ENCODE measurements at places on chromosomes 1 and 21.

DNA sequence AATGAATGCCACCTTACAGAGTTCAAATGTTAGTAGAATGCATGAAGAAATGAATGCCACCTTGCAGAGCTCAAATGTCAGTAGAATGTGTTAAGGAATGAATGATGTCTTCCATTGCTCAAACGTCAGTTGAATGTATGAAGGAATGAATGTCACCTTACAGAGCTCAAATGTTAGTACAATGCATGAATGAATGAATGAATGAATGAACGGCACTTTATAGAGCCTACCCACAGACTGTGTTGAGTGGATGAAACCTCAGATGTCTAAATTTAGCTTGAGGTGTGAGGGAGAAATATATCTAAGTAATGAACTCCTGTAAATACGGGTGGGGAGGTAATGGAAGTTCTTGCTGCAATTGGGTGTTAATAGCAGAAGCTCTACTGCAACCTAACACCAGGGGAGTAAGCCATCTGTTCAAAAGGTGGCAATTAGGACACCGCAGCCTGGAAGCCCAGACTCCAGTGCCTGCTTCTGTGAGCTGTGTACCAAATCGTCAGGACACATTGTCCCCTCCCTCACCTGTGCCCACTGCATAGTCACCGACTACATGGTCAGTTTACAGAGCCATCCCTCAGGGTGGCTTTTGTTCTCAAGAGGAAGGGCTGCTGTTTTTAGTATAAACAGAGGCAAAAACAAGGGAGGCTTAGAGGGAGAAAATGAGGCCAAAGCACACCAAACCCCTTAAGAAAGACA, 26.7 kb downstream of the SUSD4 start:
- DNase-seq, result no peak

DNA sequence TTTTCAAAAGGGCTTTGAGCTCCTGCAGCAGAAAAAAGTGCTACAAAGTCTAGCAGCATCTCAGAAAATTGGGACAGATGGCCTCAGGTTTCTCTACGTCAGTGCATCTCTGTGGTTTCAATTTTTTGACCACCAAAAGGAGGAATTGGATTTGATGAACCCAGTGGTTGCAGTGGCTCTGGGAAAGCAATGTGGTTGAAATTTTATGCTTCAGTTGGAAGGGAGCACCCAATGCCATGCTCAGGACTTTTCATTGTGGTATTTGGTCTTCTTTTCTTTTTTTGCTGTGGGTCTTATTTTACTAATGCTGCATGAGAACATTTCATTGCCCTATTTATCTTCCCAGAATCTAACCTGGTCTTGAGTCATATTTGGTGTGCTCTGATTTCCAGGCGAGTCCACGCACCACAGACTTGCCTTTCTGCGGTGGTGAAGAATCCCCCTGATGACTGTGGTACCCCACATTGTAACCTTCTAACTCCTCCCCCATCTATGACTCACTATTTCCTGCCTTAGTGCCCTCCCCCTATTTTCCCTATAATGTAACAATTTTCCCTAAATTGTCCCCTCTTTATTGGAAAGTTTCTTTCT, 56.7 kb downstream of the S1PR1 start:
- DNase-seq, result peak; percentile 61

DNA sequence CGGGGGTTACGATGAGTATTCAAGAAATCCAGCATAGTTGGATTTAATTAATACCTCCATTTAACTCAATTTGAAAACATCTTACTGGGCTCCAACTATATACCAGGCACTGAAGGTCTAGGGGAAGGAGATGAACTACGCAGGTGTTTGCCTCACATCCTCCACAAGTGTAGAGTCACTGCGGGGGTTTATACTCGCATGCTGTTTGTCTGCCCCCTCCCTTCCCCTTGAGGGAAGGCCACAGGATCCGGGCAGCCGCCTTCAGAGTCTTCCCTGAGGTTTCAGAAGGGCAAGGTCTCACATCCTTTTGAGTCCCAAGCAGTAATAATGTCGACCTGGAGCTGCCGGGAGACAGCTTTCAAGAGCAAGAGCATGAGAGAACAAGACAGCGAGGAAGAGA, 142.4 kb upstream of the GALNT2 start:
- no peak for DNase-seq

DNA sequence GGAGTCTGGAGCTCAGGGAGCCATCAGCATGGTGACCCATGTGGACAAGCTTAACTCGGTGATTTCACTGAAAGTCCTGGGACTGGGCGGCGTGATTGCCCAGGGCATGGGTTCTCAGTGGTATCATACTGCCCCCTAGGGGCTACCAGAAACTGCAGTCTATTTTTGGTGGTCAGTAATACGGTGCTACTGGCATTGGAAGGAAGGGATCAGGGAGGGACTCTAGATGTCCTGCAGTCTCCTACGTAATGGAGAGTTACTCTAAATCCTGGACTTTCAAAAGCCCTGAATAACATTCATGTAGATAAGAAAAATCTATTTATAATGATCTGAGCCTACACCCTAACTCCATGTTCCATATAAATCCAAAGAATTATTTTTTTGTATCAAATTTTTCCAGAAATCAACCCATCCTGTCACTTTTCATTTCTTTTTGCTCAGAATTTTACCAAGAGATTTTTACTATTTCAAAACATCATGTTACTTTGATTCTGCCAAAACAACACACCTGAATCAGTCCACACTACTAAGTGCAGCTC, 37.3 kb downstream of the PABPC4 start:
- peak; percentile 61 for DNase-seq

DNA sequence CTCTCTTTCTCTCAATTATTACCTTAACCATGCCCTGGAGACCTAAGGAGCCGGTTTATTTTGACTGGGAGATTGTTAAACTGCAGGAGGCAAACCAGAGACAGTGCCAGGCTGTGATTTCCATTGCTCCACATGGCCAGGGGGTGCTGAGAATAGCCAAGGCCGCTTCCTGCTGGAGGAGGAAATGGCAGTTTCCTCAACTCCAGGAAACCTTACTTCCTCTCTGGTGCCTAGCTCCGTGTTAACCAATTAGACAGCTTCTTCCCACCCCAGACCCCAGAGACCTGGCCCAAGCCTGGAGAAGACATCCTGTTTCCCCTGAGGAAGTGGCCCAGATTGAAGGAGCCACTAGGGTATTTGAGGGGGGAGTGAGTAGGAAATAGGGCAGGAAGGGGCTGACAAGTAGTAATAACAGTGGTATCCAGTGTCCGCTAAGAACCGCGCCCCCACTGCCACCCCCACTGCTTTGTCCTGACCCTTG, 161.2 kb downstream of the PLPP3 start:
- DNase-seq, result no peak

Measured in CD4-positive, alpha-beta T cell treated with Interleukin-17A for 4 hours (primary cell).